ENCODE measurements at places on chromosomes 12 and 14. TPM values are rescaled to one million over a fixed set of nuclear protein-coding genes. Genes with fewer than 3 reads are reported as not detected.

Gene REC8
- total RNA-seq = 5.6 TPM

DNA sequence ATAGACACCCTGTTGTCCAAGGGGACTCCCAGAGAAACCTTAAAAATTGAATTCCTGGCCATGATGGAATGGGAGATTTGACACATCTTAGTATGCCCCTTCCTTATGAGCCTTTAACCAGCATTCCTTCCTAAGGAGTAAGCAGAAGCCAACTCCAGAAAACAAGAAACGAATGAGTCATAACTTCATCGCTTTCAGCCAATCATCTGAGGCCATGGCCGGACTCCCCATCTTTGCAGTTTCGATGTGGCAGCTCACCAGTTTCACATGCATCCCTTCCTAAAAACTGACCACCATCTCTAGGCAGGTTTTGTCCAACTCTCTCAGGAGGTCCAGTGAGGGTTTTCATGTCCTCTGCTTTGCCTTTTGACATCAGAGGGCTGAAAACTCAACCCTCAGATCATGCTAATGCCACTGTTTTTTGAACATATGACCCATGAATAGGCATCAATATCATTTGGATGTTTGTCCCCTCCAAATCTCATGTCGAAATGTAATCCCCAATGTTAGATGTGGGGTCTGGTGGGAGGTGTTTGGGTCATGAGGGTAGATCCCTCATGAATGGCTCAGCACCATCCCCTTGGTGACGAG lies 19.9 kb downstream of the DAAM1 start:
- DNase-seq = no peak

Gene GPRC5D
- not detected for total RNA-seq

Gene TTC6
- not detected for total RNA-seq

- no peak for DNase-seq
Observed at GRCh38 chr14:79011091-79011919, 841.1 kb downstream of the NRXN3 start.

DNA sequence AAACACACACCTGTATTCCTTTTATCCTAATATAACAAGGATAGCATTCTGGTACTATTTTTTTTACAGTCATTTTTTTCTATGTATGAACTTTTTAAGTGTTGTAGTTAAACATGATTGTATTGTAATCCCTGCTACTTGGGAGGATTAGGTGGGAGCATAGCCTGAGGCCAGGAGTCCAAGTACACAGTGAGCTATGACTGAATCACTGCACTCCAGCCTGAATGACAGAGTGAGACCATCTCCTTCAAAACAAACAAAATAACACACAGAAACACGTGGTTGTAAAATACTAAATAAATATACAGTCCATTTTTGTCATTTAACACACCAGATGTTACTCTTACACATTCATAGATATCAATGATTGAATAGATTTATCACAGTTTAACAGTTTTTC lies 56.9 kb downstream of the MAP4K5 start:
- DNase-seq = no peak

DNA sequence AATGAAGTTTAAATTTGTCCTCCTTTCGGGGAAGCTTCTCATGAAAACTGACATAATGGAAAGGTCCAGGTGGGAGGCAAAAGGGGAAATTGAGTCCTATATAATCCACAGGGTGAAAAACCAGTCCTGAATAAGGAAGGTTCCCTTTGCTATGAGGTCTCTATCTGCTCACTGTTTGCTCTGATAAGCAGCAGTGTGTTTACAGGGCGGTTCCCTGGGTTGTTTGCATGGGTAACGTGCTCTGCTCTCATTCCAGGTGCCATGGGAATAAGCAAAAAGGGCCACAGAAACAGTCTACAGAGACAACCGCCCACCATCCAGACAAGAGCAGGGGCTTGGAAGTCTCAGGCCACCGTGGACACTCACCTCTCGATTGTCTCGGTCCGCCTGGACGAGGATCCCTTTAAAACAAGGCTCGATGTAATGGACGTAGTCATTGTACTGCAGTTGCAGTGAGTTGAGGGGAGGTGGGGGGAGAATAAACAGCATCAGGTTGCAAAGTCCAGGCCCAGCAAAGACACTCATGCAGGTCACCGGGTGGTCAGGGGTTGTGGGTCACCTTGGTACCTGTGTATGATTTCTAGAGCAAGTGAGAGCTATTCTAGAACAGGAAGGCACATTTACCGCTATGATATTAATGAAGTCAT lies 32.7 kb downstream of the CACNA2D4 start:
- peak; percentile 23 for DNase-seq

Gene PGF
- 7.0 TPM for total RNA-seq

Gene POTEG
- not detected for total RNA-seq

Gene EPYC
- total RNA-seq = not detected

Gene SRRM4
- not detected for total RNA-seq

DNA sequence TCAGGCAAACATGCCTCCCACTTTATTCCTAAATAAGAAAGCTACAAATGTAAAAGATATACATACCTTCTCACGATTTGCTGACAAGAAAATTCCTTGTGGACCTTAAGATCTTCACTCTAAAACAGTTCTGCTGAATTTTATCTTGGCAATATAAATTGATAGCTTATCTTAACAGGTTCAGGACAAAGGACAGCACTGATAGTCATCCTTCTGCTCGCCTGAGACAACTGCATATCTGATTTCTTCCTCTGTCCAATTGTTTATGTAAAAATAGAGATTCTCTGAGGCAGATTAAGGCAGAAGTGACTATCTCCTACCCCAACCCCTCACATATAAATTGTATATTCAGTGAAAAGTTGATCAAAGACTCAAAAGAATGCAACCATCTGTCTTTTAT lies 44.9 kb downstream of the CAPZA3 start:
- no peak for DNase-seq

DNA sequence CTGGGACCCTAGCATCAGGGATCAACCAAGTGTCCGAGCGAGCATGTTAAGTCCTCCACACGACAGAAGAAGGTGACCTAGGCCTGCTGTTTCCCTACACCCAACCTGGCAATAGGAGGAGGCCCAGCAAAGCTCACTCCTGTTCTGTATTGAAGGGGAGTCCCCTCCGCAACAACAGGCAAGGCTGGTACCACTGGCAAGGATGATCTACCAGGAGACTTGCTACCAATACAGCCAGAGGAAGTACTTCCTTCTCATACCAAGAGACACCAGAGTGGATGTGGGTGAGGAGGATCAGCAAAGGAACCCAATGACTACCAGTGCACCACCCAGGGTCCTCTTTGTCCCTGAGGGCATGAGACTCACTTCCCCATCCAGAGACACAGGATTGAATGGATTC lies 4.9 kb downstream of the KLRC1 start:
- no peak for DNase-seq

DNA sequence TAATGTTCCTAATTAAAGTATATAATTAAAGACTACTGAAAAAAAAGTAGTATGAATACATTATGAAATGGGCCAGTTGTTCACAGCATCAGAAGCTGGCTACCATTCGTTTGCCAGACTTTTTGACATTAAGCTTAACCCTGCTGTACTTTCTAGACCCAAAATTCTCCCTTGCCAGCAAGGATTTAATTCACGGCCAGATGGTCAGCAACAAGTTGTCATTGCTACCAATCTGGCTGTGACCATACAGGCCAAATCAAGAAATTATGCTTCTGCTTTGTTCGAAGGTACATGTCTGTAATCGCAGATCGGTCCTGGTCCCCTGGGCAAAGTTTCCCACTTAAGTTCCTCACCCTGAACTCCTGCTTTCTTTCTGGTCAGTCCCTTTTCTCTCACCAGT lies 217.7 kb upstream of the ATXN7L3B start:
- no peak for DNase-seq

GRCh38 chr14:49306152-49306751 lies 279.9 kb downstream of the RPS29 start:
- no peak for DNase-seq

DNA sequence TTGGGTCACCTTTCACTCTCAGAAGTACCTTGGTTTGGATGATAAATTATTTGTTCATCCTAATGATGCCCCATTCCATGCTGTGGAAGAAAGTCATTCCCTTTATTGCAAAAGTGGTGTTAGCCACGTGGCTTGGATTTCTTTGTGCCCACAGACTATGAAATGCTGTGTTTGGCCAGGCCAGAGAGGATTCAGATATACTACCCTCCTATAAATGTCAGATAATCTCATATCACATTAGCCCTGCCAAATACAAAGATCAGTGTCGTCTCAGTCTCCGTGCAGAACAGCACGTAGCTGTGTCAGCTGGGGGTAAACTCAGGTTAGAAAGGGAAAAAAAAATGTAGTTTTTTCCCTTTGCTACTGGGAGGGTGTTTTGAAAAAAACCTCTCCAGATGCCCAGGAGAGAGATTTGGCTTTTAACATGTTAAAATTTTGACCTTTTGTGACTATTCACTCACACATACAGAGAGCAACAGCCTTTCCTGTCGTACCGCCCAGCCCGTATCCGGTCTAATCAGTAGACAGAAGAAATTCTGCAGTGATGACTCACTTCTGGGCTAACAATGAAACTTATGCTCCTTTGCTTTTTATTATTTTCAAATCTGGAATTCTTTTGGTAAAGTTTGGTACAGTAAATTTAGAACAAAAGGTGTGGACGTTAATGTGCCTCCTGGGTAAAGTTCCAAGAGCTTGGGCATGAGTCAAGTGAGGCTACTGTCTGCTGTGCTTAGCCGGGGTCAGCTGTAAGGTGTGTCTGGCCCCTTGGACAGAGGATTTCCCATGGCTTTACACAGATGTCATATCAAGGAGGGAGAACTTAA lies 8.5 kb upstream of the PTPRB start:
- DNase-seq = peak; percentile 83

DNA sequence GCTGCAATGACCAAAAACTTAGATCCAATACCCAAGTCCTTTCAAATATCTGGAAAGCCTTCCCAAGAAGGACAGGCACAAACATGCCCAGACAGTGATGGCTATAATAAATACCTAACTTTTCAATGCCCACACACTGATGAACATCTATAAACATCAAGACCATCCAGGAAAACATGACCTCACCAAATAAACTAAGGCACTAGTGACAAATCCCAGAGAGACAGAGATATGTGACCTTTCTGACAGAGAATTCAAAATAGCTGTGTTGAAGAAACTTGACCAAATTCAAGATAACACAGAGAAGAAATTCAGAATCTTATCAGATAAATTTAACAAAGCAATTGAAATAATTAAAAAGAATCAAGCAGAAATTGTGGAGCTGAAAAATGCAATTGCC lies 38.7 kb upstream of the INSM2 start:
- no peak for DNase-seq

DNA sequence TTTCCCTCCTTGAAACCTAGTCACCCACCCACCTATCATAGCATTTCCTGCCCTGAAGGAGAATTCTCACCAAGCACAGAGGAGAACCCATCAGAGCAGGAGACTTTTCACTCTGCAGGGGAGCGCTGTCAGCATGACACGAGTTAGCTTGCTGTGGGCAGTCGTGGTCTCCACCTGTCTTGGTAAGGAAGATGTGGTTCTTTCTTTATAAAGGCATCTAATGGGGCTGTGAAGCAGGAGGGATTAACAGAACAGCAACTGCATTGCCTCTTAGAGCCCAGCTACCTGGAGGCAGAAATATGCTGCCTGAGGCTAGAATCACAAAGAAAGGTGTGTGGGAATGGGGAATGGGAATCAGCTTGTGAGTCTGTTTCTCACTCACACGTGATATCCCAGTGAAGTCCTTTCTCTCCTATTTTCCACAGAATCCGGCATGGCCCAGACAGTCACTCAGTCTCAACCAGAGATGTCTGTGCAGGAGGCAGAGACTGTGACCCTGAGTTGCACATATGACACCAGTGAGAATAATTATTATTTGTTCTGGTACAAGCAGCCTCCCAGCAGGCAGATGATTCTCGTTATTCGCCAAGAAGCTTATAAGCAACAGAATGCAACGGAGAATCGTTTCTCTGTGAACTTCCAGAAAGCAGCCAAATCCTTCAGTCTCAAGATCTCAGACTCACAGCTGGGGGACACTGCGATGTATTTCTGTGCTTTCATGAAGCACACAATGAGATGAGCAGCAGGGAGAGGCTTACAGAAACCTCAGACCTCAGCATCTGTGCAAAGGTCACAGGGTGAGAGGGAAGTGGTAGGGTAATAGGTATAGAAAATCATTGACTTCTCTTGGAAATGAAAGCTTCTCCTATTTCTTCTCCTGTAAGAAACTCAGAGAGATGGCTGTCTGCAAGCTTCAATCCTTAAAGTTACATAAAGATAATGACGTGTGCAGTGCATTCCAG lies 316.9 kb downstream of the DAD1 start:
- no peak for DNase-seq

Gene ABCB9
- 5.7 TPM for total RNA-seq

- DNase-seq = no peak
Observed at GRCh38 chr14:41860586-41860985, 253.9 kb downstream of the LRFN5 start.

Gene FGF6
- total RNA-seq = not detected

DNA sequence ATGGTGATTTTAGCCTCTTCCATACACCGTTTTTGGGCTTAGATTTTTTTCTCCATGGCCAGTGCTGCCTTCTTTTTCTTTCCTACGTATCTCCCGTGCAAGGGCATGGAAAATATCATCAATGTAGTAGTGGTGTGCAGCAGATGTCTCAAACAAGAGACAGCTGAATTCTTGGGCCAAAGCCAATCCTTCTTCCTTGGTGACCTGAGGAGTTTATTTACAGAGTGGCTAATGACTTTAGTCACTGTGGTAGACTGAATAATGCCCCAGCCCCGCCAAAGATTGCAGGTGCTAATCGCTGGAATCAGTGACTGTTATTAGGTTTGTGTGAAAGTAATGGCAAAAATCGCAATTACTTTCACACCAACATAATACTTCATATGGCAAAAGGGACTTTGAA lies 235.5 kb upstream of the NOS1 start:
- no peak for DNase-seq

- DNase-seq = no peak
Observed at GRCh38 chr12:642633-643474, 20.4 kb downstream of the NINJ2 start.

- no peak for DNase-seq
Observed at GRCh38 chr14:21537090-21537424, 10.9 kb upstream of the SALL2 start.

GRCh38 chr12:2384533-2385351 lies 332.0 kb downstream of the CACNA1C start:
- no peak for DNase-seq

GRCh38 chr14:50814161-50814560 lies 16.8 kb downstream of the NIN start:
- no peak for DNase-seq

GRCh38 chr14:79016828-79017505 lies 846.8 kb downstream of the NRXN3 start:
- DNase-seq = no peak

Gene TOMM20L
- not detected for total RNA-seq

Gene AMDHD1
- total RNA-seq = 0.63 TPM

Gene MYRFL
- not detected for total RNA-seq

Gene SUSD6
- 19.2 TPM for total RNA-seq

DNA sequence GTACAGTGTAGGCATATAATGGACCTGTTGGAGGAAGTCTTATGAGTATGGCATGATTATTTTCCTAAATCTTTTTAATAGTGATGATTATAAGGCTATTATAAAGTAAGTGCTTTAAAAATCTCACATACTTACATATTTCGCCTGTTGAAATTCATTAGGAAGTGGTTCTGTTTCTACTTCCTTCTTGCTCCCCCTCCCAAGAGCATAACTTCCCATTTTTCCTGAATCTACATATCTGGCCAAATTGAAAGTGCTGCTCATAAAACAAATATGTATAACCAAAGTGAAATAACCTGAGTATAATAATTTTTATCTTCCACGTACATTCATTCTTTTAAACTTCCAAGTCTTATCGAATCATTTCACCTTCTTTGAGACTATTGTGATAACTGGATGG lies 455.6 kb upstream of the SEL1L start:
- DNase-seq = no peak

- no peak for DNase-seq
Observed at GRCh38 chr12:107779077-107779831, 4.8 kb downstream of the ASCL4 start.

- no peak for DNase-seq
Observed at GRCh38 chr12:54945082-54945481, 39.5 kb downstream of the TESPA1 start.

Gene RXYLT1
- 21.7 TPM for total RNA-seq

All from right atrium auricular region (tissue), 2 donors.